Effector memory CD8-positive, alpha-beta T cell (primary cell): ENCODE measurements at places on chromosomes 16 and 17.
A peak's percentile ranks its signal among the peaks of the same experiment; 100 is the strongest.

DNA sequence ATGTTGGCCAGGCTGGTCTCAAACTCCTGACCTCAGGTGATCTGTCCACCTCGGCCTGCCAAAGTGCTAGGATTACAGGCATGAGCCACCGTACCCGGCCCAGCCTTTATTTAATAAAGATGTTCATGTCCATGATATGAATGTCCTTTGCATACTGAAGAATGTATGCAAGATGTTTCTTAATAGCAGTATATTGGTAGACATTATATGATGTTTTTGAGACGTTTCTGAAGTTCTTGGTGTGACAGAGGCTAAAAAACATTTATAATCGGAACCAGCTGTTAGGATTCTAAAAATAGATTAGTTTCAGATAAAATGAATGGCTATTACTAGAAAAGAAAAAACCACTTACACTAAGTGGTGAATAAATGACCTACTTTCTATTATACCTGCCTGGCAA lies 11.8 kb downstream of the PDZD9 start:
- no peak overlapping the region for H3K27ac ChIP-seq
- DNase-seq, result no peak
- H3K27me3 ChIP-seq, result no peaks in the 10 kb centered on the region
- H3K4me1 ChIP-seq, result no peaks in the 10 kb centered on the region
- peaks cover 8% of the 10 kb centered on the region for H3K36me3 ChIP-seq

DNA sequence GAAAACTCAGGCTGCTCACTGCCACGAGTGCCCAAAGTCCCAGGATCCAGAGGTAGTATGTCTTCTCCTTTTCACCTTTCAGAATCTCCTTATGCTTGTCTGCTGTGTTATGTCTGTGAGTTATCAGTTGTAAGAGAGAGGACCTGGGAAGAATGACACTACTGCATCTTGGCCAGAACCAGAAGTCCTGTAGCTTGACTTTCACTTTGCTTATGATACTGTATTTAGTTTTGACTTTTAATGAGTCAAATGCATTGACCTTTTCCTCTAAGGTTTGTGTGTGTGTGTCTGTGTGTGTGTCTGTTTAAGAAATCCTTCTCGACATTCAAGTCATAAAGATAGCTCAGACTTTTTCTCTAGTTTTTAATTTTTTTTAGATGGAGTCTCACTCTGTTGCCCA lies 43.4 kb downstream of the BMERB1 start:
- H3K27me3 ChIP-seq, result no peaks in the 10 kb centered on the region
- no peak overlapping the region for H3K4me3 ChIP-seq
- no peak for DNase-seq
- no peaks in the 10 kb centered on the region for H3K36me3 ChIP-seq
- peaks cover 7% of the 10 kb centered on the region for H3K4me1 ChIP-seq

DNA sequence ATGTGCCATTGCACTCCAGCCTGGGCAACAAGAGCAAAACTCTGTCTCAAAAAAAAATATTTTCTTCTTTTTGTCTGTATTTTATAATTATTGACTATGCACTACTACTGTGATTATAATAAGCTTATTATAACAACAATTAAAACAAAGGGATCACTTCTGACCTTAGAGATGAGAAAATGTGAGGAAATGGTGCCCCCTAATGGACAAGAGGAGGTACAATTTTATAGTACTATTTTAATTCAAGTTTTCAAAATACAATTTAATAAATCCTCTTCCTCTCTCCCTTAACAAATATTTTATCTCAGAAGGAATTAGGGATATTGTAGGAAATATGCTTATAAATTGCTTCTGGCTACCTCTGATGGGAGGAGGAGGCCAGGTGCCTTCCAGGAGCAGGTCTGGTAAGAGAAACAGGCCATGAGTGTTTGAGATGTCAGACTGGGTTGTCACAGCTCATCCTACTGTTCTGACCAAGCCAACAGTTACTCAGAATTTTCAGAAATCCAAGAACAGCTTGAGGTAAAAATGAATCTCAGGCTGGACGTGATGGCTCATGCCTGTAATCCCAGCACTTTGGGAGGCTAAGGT lies 14.0 kb downstream of the VPS53 start:
- no peak overlapping the region for H3K4me3 ChIP-seq
- H3K4me1 ChIP-seq, result no peaks in the 10 kb centered on the region
- peaks cover 37% of the 10 kb centered on the region for H3K36me3 ChIP-seq
- no peak overlapping the region for H3K27ac ChIP-seq
- no peaks in the 10 kb centered on the region for H3K27me3 ChIP-seq

DNA sequence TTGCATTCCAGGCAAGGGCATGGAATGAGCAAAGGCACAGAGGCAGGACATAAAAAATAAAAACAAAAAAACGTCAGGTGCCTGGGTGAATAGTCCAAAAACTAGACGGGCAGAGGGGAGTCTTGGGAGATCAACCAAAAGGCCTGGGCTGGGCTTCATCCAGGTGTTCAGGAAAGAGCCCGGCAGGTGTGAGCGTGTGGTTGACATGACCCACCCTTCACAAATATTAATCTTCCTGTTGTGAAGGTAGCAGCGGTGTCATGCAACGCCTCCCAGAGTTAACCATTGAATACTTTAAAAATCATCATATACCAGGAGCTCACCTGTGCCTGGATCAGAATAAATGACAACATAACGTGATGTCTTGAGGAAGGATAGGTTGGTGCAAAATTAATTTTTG lies 90.6 kb downstream of the USP22 start:
- no peak for DNase-seq
- H3K27me3 ChIP-seq, result peaks cover 63% of the 10 kb centered on the region
- H3K4me1 ChIP-seq, result no peaks in the 10 kb centered on the region
- no peak overlapping the region for H3K4me3 ChIP-seq
- no peaks in the 10 kb centered on the region for H3K36me3 ChIP-seq

GRCh38 chr16:830871-831570 lies 30.5 kb upstream of the GNG13 start:
- H3K36me3 ChIP-seq, result no peaks in the 10 kb centered on the region
- no peak overlapping the region for H3K27ac ChIP-seq
- peaks cover 10% of the 10 kb centered on the region for H3K27me3 ChIP-seq

DNA sequence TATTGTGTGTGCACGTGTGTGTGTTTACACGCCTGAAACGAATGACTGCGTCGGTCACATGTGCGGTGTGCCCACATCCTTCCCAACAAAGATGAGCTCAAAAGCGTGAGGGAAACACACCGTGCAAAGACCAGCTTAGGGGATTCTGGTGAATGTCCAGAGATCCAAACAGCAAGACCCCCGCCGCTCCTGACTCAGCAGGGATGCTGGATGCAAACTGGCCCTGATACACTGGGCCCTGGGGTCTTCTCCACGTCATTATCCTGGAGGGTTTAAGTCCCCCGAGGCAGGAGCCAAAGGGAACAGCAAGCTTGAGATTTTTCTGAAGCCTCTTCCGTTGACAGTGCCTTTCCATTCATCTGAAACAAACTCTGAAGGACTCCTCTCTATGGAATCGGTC lies 59.2 kb downstream of the TBC1D16 start:
- no peak overlapping the region for H3K27ac ChIP-seq
- H3K4me3 ChIP-seq, result no peak overlapping the region
- DNase-seq, result no peak
- no peaks in the 10 kb centered on the region for H3K36me3 ChIP-seq
- H3K4me1 ChIP-seq, result no peaks in the 10 kb centered on the region

- no peak for DNase-seq
- H3K36me3 ChIP-seq, result peaks cover 2% of the 10 kb centered on the region
- H3K4me3 ChIP-seq, result peak overlapping the region; percentile 88
- peaks cover 15% of the 10 kb centered on the region for H3K4me1 ChIP-seq
- H3K27me3 ChIP-seq, result peaks cover 70% of the 10 kb centered on the region
- no peak overlapping the region for H3K27ac ChIP-seq
Measured at GRCh38 chr17:7651097-7651664, 455 bp downstream of the ATP1B2 start.

DNA sequence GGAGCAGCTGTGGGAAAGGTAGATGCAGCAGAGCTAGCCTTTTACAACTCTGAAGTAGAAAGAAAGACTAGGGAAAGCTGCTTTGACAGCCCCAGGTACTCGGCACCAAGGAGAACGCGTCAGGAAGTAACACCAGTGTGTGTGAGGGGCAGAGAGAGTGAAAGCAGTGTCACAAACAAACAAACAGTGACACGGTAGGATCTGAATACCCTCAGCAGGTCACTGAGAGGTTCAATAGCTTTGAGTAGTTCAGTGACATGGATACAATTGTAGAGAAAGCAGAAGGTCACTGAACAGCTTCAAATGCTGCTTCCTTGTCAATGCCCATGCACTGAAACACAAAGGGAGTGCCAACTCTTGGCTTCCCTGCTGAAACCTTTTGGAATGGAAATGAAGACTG lies 150.3 kb upstream of the C17orf78 start:
- H3K36me3 ChIP-seq, result peaks cover 4% of the 10 kb centered on the region
- no peak overlapping the region for H3K4me3 ChIP-seq
- no peaks in the 10 kb centered on the region for H3K27me3 ChIP-seq
- DNase-seq, result no peak
- no peaks in the 10 kb centered on the region for H3K4me1 ChIP-seq

- H3K27me3 ChIP-seq, result peaks cover 51% of the 10 kb centered on the region
- H3K4me3 ChIP-seq, result no peak overlapping the region
Measured at GRCh38 chr16:24686678-24687077, 42.8 kb upstream of the TNRC6A start.

GRCh38 chr16:86740906-86741799 lies 162.8 kb downstream of the FOXL1 start:
- peak overlapping the region; percentile 24 for H3K4me3 ChIP-seq
- DNase-seq, result no peak
- peaks cover 72% of the 10 kb centered on the region for H3K27me3 ChIP-seq
- peaks cover 9% of the 10 kb centered on the region for H3K4me1 ChIP-seq
- no peaks in the 10 kb centered on the region for H3K36me3 ChIP-seq

DNA sequence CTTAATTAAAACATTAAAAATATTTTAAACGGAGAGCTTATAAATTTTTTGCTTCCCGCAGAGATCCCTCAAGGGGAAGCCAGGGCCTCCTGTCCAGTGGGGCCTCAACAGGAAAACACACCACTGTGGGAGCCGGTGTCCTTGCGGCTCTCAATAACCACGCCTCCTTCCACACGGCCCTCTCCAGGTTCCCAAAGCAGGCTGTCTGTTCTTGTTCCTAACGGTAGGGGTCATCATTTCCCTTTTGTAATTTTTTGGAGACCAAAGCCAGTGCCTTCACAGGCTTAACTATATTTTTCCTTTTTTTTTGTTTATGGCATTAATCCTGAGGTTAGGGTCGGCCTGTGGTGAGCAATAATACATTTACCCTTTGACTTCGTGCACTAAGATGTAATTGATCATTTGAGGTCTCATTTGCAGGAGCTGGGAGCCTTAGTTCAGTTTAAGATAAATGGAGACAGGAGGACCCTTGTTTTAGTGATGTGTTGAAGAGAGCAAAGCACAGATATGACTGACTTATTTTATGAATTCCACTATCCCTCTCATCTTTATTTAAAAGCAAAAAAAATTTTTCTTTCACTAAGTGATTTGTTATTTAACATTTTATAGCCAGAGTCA lies 77.5 kb upstream of the N4BP1 start:
- no peak overlapping the region for H3K4me3 ChIP-seq
- H3K27me3 ChIP-seq, result peaks cover 56% of the 10 kb centered on the region

DNA sequence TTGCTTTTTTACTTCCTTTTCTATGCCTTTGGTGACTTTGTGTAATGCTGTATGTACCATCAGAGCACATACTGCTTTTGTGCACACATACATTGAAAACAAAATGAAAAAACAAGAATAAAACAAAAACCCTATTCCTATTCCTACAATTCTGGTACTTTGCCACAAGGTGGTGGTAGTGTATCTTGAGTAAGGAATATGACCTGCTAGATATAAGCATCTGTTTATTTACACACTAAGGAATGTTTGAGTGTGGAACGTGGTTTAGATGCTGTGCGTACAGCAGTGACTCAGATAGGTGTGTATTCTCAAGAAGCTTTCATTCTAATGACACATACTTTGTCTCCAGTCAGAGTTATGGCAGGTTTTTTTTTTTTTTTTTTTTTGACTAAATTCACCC lies 606.2 kb downstream of the WWOX start:
- H3K27me3 ChIP-seq, result no peaks in the 10 kb centered on the region
- no peak overlapping the region for H3K27ac ChIP-seq
- H3K4me3 ChIP-seq, result no peak overlapping the region
- no peaks in the 10 kb centered on the region for H3K36me3 ChIP-seq
- peaks cover 13% of the 10 kb centered on the region for H3K4me1 ChIP-seq

- H3K4me3 ChIP-seq, result no peak overlapping the region
- peaks cover 77% of the 10 kb centered on the region for H3K27me3 ChIP-seq
- DNase-seq, result no peak
- peaks cover 2% of the 10 kb centered on the region for H3K36me3 ChIP-seq
Measured at GRCh38 chr17:48760411-48760810, 31.9 kb upstream of the HOXB13 start.

- no peaks in the 10 kb centered on the region for H3K4me1 ChIP-seq
- no peaks in the 10 kb centered on the region for H3K27me3 ChIP-seq
- peak overlapping the region; percentile 41 for H3K27ac ChIP-seq
Measured at GRCh38 chr17:17811381-17812210, 25.2 kb downstream of the SREBF1 start.

DNA sequence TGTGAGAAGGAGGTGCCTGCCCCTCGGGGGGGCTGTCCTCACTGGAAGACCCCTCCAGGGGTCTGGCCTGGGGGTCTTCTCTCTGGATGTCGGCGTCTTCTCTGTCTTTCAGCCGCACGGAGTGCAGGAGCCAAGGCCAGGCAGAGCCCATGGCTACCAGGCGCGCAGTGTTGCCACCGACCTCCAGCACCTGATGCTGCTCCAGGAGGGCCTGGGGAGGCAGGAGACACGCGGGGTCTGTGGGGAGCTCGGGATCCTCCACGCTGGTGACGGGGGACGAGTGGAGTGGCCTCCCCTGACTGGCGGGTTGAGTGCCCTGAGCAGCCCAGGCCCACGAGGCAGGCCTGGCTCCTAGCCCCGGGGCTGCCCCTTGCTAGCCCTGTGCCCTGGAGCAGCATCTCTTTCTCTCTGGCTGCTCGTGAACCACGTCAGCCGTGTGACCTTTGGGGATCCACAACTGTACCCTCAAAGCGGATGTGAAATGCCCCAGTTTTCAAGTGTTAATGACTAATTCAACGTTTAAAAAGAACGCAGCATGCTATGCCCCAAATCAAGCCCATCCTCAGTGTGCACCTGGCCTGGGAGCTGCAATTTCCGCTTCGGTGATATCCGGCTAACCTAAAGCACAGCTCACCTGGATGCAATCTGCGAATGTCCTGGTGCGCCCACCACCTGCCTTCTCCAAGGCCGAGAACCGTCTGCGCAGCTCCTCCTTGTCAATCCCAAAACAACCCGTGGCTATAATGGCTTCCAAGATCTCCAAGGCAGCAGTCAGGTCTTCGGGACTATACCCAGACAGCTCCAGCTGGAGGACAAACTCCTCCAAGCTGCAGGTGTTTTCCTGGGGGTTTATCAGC lies 62.9 kb downstream of the IL21R start:
- peaks cover 82% of the 10 kb centered on the region for H3K36me3 ChIP-seq
- peak; percentile 48 for DNase-seq
- H3K27ac ChIP-seq, result peak overlapping the region; percentile 98
- peaks cover 46% of the 10 kb centered on the region for H3K4me1 ChIP-seq
- H3K27me3 ChIP-seq, result no peaks in the 10 kb centered on the region
